ENCODE measurements at places on chromosomes 7 and 10.
A peak's percentile ranks its signal among the peaks of the same experiment; 100 is the strongest.

GRCh38 chr7:43742692-43743091 lies 13.4 kb upstream of the COA1 start:
- no peak for DNase-seq

DNA sequence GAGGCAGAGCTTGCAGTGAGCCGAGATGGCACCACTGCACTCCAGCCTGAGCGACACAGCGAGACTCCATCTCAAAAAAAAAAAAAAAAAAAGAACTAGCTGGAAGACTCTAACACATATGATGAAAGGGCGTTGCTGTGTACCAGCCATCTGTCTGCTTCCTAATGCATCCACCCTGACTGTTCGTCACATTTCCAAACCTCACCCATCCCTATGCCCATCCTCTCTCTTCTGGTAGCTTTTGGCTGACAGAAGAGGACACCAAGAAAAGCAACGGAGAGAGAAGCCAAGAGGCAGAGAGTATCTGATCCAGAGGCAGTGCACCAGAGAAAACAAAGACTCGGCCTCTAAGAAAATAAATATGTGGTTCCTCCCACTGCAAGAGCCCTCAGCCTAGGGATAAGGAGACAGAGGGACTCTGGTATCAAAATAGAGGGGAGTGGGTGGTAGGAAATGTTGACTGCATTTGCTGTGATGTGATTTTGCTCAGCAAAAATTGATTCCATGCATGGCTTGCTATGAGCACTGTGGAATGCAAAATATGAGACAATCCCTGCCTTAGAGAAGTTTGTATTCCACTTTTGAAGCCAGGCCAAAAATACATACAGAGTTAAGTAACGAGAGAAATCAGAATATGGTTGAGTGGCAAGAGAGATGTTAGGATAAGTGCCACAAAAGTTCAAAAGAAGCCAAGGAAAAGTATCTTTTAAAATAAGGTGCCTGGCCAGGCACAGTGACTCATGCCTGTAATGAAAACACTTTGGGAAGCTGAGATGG lies 100.8 kb upstream of the STK17A start:
- DNase-seq, result no peak

- DNase-seq, result peak; percentile 16
These were observed 93.4 kb downstream of the SLC39A12 start for GRCh38 chr10:18044976-18045720.

GRCh38 chr7:64686493-64687184 lies 20.7 kb downstream of the ZNF107 start:
- DNase-seq, result no peak

GRCh38 chr10:97673736-97674525 lies 13.1 kb downstream of the AVPI1 start:
- no peak for DNase-seq

DNA sequence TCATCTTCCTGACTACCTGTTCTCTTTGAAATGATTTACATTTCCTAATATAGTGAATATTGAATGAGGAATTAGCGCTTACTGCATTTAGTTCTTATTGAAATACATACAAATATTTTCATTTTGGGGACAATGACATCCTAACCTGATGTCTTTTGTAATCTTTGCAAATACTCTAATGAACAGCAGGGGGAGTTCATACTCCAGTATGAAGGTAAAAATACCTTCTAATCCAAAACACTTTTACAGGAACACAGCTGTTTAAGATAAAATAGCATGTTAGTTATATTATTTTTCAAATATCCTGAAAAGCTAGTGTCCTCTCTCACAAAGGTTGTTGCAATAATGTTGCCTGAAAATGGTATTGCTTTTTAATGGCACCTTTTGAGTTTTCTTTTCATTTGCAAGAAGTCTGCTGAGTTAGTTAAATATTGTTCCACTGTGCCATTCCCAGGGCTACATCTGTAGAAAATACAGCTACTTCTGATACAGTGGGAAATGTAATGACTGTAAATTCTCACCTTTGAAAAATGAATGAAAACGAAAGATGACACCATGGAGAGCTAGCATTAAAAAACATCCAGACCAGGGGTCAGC lies 400.0 kb downstream of the PHF14 start:
- no peak for DNase-seq
